ENCODE measurements at places on chromosomes 11 and 22.

GRCh38 chr11:120293038-120293800 is 31.9 kb upstream of the TLCD5 start:
- DNase-seq: no peak

- DNase-seq: no peak
Observed at GRCh38 chr11:131670876-131671275, 300.5 kb downstream of the NTM start.

GRCh38 chr11:117498791-117499190 is 171.1 kb downstream of the CEP164 start:
- no peak for DNase-seq

- DNase-seq: no peak
Observed at GRCh38 chr11:61293867-61294716, 1.0 kb downstream of the VWCE start.

DNA sequence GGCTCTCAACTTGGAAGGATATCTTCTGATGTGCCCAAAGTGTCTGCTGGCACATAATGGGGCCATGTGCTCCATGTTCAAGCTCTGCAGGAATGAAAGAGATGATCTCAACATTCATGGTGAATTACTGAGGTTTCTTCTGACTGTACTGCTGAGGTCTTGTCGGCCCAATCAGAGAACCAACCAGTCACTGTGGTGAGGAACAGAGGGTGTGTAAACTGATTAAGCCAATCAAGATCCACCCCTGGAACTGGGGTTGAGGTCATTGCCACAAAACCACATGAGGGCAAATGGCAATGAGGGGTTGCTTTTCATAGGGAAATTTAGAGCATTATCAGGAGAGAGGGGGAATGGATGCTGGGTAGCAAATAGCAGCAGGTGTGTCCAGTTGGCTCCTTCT is 152.3 kb upstream of the RAG2 start:
- DNase-seq: no peak

- DNase-seq: no peak
Observed at GRCh38 chr11:16242806-16243205, 113.5 kb downstream of the SOX6 start.

DNA sequence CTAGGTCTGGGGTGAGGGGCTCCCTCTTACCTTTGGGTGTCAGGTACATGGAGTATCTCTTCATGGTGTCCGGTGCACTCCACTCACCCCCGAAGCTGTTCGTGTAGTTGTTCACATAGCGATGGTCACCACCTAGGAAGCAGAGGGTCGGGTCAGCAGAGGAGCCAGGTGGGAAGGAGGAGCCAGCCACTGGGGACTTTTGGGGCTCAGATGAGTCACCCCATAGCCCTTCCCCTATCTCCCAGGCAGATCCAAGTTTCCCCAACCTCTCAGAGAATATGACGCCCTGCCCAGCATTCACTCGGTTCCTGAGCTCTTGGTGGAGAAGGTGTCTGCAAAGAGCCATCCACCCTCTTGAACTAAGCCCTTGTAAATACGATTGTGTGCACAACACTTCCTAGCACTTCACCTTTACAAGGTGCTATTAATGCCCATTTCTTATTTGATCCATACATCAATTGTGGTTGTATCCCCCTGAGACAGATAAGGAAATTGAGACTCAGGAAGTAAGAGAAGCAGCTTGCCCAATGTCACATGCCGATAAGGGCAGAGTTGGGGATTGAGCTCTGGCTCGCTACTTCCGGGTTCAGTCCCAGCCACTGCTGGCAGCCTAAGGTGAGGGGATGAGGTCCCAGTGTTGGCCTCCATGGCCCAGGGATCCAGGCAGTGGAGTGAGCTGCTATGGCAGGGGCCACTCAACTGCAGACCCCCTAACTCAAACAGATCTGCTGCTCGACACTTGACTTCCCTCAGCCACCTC is 14.8 kb downstream of the TRIM29 start:
- no peak for DNase-seq

Measured in CD4-positive, alpha-beta T cell (primary cell).